ENCODE measurements at places on chromosomes 2 and 18.

DNA sequence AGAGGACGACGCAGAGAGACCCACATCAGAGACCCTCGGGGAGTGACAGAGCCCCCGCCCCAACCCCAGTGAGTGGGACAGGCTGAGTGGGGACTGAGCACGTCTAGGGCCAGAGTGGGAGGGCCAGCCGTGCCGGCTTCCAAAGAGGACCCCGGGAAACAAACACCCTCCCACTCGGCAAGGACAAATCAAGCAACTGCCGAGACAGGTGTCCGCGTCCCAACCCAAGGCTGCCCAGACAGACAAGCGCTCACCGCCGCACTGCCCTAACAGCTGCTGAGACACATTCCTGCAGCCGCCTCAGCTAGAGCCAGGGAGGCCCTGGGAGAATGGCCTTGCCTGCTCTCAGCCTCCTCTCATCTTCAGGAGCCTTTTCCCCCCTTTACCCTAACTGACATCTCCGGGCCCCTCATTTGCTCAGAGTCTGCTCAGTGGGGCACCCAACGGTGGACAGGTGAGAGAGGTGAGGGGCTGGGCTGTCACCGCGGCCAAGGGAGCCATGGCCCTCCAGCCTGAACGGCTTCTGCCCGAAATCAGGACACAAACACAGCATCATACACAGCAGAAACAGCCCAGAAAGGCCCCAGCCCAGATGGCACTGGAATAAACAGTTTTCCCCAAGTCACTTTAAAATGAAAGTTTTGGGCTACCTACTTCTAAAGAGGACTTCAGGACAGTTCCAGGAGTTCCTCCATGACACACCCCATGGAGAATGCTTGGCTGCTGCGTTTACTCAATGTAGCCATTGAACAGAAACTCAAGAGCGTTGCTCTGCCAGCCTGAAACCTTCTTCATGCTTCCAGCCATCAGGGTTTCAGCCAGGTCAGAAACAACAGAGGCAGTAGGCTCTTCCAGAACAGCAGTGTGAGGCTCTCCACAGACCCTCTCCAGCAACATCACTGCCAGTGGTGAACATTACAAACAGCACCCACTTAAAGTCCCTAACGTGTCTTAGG lies 23.6 kb downstream of the SLC66A2 start:
- no peak for DNase-seq

GRCh38 chr2:216214768-216215167 lies 105.6 kb downstream of the XRCC5 start:
- DNase-seq: no peak

DNA sequence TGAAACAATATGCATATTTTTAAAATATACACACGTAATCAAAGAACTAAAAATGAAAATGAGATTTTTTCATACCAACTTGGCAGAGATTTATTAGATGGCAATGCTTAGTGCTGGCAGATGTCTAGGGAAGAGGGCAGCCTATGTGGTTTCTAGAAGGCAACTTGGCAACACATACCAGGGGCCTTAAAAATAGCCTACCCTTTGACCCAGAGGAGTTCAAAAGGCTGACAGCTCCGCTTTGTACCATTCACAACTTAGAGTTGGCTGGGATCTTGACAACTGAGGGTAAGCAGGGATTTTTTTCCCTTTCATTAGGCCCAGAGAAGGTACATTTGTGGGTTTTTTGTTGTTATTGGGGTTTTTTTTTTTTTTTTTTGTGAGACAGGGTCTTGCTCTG lies 26.4 kb upstream of the GPR55 start:
- no peak for DNase-seq

DNA sequence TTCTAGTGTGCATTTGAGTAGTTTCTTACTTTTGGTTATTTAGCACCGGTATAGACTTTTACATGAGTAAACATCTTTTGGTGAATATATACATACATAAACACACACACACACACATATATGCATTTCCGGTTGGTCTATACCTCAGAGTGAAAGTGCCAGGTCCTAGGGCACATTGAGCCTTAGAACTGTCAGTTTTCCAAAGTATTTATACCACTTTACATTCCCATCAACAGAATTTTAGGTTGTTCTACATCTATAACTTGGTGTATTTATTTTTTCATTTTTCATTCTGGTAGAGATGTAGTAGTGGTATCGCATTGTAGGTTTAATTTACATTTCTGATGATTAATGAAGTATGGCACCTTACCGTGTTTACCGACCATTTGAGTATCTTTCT lies 22.6 kb downstream of the MMADHC start:
- DNase-seq: no peak

GRCh38 chr2:67516899-67517530 lies 119.9 kb downstream of the ETAA1 start:
- peak; percentile 92 for DNase-seq

DNA sequence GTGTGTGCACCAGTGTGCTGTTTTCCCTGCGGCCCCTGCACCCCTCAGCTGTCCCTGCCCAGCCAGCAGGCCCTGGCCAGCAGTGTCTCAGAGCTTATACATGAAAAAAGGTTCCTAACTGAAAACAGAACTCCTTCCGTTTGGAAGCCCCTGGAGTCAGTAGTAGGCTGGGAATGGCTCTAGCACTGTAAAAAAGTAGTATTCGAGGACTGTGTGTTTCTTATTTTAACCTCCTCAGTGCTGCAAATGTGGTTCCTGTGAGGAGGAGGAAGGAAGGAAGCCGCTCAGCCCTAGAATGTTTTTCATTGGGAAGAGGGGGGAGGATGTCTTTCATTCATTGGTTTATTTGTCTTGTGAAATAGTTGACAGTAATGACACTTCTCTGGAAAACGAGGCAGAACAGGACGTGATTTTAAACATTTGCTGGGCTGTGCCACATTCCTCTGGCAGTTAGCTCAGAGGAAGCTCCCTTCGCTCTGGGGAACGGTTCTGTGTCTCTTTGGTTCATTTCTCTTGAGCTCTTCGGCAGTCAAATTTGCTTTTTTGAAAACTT lies 103.5 kb downstream of the SPTBN1 start:
- no peak for DNase-seq

GRCh38 chr2:18749912-18750526 lies 160.7 kb upstream of the NT5C1B start:
- DNase-seq: no peak

- DNase-seq: no peak
Observed at GRCh38 chr2:63300835-63301234, 250.2 kb downstream of the OTX1 start.

GRCh38 chr2:24365051-24365450 lies 4.7 kb upstream of the ITSN2 start:
- no peak for DNase-seq

GRCh38 chr2:198483051-198483450 lies 678.7 kb downstream of the PLCL1 start:
- DNase-seq: peak; percentile 7

DNA sequence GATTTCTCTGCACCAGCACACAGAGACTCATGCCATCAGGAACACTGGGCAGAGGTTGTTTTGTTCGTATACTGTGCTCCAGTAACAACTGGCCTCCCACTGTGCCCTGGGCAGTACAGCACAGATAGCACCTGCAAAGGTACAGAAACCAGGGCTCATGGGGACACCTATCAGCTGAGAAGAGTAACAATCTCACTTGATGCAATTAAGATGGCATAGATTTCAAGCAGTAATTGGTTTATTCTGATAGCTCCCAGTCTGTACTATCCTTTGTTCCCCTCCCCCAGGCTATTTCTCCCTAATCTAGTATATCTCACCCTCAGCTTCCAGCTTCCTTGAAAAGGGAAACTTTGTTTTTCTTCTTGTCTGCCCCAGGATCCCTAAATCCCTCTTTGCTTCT lies 343.9 kb upstream of the MMADHC start:
- no peak for DNase-seq

GRCh38 chr2:183250472-183250871 lies 126.2 kb downstream of the NUP35 start:
- DNase-seq: no peak

- no peak for DNase-seq
Observed at GRCh38 chr2:184004289-184004947, 593.9 kb upstream of the ZNF804A start.

DNA sequence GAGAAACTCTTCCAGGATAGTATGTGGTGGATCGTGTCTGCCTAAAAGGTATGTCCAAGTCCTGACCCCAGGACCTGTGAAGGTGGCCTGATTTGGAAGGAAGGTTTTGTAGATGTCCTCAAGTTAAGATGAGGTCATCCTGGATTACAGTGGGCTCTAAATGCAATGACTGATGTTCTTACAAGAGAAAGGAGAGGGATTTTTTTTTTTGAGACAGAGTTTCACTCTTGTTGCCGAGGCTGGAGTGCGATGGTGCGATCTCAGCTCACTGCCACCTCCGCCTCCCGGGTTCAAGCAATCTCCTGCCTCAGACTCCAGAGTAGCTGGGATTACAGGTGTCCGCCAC lies 19.9 kb downstream of the MBP start:
- no peak for DNase-seq

DNA sequence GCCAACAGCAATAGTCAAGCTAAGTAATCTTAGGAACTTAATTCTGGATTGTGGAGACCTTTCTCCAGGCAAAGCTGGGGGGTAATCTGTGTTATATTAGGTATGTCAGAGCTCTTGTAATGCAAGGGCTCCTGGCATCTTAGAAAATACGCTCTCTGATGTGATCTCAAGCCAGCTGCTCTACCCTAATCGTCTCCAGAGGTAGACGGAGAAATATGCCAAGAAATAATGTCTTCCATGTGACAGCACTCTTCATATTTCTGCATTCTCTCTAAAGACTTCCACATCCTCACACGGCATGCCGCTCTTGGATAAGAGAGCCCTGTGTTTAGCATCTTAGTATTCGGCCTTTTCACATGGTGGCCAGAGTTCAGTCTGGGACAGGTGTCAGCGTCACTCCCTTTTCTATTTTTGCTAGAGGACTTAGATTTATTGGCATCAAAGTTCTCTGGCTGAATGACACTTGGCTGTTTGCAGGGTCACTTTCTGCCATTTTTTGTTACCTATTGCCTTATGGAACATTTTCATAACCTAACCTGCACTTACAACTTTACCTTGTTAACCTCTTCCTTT lies 25.2 kb downstream of the CAPN13 start:
- DNase-seq: no peak

DNA sequence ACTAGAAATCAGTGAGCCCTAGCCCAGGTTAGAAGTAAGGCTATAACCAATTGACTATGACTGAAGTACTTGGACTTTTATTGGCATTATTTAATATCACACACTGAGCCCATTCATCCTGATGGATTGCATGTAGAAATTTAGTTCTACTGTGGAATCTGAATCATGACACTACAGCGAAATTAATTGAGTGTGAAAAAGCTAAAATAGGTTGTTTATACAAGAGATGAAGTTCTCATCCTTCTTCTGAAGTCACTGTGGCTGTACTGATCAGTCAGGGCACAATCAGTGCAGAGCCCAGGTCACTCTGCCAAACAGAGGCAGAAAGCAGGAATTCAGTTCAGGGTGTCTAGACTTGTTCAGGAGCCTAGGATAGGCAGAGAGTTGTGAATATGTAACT lies 158.9 kb downstream of the BABAM2 start:
- no peak for DNase-seq

DNA sequence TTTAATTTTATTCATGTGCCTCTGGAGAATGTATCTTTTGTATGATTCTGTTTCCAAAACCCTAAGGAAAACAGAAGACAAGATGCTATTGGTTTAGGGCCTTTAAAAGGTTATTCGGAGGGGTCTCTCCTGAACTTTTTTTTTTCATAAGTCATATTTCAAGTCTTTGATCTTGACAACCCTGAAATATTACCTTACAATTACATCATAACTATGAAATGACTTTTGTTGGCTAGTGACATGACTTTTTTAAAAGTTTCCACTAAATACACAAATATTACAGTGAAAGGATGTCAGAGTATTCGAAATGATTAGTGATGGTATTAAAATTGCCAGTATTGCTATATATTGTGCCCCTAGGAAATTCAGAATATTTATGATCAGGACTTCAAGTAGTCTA lies 31.8 kb upstream of the FZD7 start:
- DNase-seq: no peak

DNA sequence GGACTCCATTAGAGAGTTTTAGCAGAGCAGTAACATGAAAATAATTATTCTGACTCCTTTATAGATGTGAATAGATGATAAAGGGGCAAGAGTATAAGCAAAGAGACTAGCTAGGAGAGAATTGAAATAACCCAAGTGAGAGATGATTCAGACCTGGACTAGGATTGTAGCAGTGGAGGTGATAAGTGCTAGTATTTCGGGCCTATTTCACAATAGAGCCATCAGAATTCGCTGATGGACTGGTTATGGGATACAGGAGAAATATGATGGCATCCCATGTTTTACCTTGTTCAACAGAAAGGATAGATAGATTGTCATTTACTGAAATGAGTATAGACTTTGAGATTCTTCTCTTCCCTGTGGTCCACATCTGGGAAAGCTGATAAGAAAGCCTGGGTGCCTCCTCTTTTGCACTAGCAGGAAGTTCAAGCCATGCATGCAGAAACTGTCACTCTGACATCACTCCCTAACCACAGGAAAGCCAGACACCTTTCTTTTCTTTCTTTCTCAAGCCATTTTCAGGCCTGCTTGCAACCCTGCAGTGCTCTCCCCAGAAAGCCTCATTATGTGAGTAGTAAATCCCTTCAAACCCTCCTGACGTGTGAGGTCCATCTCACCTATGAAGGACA lies 25.3 kb downstream of the DYNAP start:
- no peak for DNase-seq

GRCh38 chr2:9703085-9703678 lies 72.4 kb upstream of the YWHAQ start:
- DNase-seq: peak; percentile 90

DNA sequence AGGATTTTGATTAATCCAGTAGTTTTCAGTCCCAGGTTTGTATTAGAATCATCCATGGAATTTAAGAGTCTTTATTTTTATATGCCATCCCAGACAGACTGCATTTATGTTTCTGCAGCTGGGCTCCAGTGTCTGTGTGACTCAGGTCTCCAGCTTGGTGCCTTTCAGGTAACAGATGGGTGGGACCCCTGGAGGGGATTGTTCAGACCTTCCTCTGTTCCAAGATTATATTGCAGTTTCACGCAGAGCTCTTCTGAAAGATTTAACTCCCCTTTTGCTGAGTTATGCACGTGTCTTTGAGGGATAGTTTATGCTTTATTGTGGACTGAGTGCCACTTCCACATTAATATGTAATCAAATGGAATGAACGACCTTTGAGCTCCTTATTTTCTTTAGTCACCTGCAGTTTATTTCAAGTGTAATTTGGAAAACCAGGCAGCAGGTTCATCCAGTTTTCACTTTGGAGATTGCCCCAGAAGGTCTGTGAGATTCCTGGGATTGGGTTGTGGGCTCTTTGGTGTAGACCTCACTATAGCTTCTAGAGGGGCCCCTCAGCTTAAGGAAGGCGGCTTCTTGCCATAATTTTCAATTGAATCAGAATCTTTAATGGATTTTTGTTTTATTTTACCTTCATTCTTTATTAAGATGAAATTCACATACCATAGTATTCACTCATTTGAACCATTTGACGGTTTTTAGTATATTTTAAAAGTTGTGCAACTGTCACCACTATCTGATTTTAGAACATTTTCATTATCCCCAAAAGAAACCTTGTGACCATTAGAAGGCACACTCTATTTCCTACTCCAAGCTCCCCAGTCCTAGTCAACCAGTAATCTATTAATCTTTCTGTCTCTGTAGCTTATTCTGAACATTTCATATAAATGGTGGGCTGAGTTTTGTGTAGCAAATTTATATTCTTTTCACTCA lies 135.0 kb downstream of the WDSUB1 start:
- DNase-seq: no peak

GRCh38 chr2:224716201-224716600 lies at the start of gene CCDC195:
Gene CCDC195 (minus strand): TSS chr2:224716365. CDS start chr2:224716365, 0 bp downstream.
- DNase-seq: no peak

- DNase-seq: no peak
Observed at GRCh38 chr2:19902216-19902740, 495 bp upstream of the TTC32 start.
